ENCODE measurements at places on chromosomes 4 and X. TPM values are rescaled to one million over a fixed set of nuclear protein-coding genes. Genes with fewer than 3 reads are reported as not detected.
A peak's percentile ranks its signal among the peaks of the same experiment; 100 is the strongest.

The C4orf50 gene
- total RNA-seq = 0.03 TPM

DNA sequence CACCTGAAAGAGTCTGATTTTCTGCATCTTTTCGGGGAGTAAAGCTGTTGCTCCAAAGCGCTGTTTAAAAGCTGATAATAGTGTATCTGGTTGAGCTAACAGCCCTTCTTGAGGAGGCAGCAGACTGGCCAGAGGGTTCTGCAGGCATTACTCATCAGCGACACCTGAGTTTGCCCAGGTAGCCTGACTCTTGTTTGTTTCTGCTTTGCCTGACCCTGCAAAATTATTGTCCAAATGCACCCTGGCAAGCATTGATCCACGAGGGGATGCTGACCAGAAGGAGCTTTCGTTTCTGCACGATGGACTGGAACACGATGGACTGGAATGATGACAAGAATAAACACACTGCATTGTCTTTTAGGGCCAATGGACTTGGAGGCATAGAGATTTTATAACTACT, 6.2 kb downstream of the CD99 start:
- DNase-seq = no peak

The KDR gene
- 43.9 TPM for total RNA-seq

The ATP8A1 gene
- total RNA-seq = 60.3 TPM

DNA sequence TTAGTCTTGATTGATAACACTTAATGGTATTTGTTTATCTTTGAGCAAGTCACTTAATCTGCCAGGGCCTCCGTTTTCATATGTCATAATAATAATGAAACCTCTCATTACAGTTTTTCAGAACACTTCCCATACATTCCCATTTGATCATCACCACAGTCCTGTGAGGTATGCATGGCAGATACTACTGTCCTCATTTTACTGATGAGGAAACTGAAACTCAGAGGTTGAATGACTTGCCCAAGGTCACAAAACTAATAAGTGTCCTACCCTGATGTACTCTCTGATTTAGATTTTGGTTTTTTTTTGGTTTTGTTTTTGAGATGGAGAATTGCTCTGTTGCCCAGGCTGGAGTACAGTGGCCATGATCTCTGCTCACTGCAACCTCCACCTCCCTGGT, 25.7 kb downstream of the ZFX start:
- DNase-seq = no peak

The ZNF518B gene
- total RNA-seq = 13.0 TPM

GRCh38 chr4:121182296-121182695, 18.2 kb upstream of the TNIP3 start:
- DNase-seq = peak; percentile 71

DNA sequence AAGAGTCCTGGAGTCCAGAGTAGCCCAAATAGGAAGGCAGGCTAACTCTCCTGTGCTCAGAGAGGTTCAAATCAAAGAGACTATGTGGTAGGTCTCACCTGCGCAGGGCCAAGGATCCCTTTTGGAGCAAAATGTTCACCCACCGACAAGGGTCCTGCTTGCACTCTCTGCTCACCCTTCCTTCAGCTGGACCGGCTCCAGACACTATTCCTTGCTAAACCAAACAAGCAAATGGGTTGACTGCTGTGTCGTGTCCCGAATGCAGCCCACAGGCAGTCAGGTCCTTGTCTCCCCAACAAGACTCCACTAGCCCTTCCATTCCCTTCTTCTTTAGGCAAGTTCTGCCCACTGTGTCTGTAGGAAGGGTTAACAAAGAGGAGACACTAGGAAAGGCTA, 760 bp downstream of the TRMT2B start:
- DNase-seq = no peak

The PITX2 gene
- not detected for total RNA-seq

DNA sequence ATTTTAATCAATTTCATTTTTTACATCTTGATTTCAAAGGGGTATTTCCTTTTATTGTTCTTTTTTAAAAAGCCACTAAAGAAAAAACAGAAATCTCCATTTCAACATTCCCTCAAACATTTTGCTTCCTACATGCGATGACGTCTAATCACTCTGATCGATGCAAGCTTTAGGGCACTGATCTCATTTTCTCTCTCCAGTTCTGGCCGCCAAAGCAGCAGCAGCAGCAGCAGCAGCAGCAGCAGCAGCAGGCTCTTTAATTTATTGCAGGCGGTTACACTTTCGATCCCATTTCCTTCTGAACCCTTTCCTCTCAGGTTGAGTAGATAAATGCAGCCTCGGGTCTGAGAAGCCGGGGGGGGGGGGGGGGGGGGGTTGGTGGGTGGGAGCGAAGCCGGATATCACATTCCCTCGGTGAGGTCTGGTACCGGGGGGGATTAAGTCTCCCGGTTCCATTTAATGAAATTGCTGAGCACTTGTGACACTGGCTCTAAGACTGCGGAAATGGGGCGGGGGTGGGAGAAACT, 3.4 kb upstream of the PCDH7 start:
- DNase-seq = peak; percentile 72

DNA sequence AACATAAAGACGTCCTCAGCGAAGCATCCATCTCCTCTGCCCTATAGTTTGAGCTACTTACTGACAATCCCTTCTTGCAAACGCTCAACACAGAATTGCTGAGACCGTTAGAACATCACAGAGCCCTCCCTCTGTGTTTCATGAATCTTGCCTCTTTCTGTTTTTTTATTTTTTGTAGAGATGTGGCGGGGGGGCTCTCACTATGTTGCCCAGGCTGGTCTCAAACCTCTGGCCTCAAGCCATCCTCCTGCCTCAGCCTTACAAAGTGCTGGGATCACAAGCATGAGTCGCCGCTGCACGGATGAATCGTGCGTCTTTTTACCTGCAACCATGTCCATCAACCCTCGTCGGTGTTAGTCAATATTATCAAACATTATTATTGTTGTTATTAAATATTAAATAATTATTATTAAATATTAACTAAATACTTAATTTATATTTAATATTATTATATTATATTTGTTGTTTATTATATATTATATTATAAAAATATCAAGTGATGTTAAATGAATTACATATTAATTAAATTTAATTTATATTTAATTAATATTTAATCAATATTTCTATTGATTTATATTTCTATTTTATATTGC, 200.7 kb downstream of the CRLF2 start:
- no peak for DNase-seq

DNA sequence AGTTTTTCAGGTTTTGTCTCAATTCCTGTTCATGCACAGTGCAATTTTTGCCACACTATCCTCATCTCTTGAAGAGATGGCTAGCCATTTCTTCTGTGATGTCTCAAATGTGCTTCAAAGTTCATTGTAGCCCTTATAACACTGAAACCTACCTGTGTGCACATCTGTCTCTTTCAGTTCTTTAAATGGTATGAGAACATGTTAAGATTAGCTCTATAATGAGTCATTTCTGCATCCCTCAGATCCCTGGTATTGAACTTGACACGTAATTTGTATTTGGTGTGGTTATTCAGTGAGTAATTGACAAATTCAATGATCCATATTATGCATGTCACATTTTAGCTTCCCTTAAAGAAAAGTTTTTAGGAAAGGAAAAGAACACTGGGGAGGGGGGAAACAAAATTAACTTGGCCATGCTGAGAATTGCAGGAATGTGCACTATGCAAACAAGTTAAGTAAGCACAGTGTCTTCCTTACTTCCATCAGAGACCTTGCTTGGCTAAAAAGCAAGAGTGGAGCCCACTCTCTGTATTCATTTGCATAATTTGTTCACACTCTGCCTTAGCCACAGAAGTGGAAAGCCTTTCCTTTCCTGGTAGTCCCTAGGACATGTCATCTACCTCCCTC, 659.8 kb upstream of the MAGEB2 start:
- DNase-seq = no peak

GRCh38 chr4:71217688-71218087, 121.1 kb upstream of the SLC4A4 start:
- DNase-seq = peak; percentile 43

DNA sequence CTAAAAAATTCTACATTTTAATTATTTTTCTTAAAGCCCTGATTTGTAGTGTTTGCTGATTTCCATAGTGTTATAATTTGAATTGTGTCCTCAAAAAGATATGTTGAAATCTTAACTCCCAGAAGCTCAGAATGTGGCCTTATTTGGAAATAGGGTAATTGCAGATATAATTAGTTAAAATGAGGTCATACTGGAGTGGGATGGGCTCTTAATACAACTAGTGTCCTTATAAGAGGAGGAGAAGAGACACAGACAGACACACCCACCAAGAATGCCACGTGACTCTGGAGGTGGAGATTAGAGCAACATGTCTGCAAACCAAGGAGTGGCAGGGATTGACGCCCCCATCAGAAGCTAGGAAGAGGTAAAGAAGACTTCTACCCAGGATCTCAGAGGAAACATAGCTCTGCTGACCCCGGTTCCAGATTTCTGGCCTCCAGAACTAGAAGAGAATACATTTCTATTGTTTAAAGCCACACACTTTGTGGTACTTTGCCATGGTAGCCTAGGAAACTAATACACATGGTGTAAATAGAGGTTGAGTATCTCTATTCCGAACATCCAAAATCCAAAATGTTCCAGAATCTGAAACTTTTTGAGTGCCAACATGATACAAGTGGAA, 70.5 kb upstream of the IRF2 start:
- DNase-seq = no peak

DNA sequence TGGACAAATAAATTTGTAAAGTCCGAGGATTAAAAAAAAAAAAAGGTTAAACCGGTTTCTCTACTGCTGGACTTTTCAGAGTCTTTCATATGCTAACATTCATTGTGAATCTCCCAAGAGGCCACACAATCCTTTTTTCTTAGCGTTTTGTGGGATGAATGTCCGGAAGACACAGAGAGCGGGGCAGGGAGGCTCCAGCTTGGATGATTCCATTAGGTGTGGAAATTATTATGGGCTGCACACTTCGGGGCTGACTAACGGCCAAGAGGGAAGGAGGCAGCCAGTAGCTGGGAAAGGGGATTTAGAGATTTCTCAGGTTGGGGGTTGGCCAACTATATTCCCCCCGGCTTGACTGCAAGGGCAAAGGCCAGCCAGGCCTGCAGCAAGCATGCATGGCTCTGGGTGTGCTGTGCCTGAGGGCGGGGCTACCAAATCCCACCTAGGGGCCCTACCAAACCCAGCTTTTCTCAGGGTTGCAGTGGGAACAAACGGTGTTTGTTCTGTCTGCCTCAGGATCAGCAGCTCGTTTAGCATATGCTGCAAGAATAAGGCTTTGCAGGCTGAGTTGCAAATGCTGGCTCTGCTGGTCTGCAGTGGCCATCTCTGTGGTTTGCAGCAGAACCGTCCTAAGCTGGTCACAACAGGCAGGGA, 28.6 kb downstream of the NYX start:
- DNase-seq = no peak

DNA sequence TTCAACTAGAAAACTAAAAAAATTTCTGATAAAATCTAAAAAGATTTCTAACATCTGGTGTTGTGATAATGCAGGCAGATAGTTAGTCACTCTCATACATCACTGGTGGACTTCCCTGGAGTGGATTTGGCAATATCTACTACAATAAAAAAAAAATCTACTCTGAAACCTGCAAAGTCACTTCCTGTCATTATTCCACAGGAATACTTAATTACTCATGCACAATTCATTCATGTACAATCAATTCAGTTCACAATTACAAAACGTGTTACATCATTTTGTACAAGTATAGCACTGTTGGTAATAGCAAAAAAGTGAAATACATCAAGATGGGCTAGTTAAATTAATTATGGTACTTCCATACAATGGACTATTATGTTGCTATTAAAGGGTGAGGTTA, 16.5 kb upstream of the RHOH start:
- DNase-seq = no peak

DNA sequence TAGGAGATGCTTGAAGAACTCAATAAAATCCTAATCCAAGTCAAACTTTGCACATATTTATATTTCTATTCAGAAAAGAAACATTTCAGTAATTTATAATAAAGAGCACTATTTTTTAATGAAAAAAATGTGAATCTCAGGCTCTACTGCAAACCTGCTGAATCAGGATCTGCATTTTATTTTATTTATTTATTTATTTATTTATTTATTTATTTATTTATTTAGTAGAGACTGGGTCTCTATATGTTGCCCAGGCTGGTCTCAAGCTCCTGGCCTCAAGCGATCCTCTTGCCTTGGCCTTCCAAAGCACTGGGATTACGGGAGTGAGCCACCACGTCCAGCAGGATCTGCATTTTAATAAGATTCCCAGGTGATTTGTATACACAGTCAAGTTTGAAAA, 16.0 kb downstream of the SUPT20HL1 start:
- DNase-seq = no peak

The LRCH2 gene
- 3.6 TPM for total RNA-seq

The GLUD2 gene
- 2.5 TPM for total RNA-seq

GRCh38 chr4:181225616-181226261, 1017.5 kb upstream of the TENM3 start:
- no peak for DNase-seq

GRCh38 chr4:69731847-69732246, 28.6 kb downstream of the SULT1B1 start:
- DNase-seq = peak; percentile 86

DNA sequence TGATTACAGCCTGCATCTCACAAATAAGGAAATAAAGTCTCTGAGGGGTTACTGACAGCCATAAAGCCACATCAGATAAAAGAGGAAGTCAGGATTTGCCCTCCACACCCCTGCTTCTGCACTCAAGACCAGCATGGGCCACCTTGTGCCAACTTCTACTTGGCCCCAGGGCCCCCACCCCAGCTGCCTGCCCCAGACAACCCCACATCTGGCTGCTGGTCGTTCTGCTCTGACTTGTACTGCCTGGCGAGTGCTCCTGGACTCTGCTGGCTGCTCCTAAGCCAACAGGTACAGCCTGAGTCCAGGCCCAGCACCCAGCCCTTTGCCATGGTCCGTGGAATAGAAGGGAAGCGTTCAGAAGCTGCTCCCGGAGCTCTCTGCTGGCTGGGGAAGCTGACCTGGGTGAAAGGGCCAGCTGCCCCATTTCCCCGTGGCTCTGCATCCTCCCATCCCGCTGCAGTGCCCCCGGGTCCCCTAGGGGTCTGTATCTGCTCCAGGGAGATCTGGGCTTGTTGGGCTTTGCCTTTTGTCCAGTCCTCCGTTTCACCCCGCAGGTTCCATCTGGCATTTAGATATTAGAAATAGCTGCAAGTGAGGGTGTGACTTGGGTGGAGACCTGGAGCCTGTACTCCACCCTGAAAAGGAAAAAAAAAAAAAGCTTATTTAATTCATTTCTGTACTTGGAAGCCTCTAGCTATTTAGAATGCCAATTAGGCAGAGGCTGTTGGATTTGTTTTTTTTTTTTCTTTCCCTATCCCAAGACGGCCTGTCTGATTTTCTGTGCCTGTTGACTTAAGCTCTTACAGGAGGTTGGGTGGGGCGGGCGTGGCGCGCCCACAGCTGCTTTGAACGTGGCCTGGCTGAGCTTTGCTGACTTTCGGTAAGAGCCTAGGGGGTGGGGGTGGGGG, 194.7 kb downstream of the PTTG2 start:
- no peak for DNase-seq

GRCh38 chr4:56434599-56435139, 746 bp downstream of the PPAT start:
- DNase-seq = peak; percentile 76

The LPAR4 gene
- total RNA-seq = not detected

GRCh38 chr4:173747537-173748257, 217.7 kb upstream of the HAND2 start:
- no peak for DNase-seq

Data from lung (tissue), 17 donors.